GM23248 (cell line): ENCODE measurements at places on chromosomes 3 and 15.

DNA sequence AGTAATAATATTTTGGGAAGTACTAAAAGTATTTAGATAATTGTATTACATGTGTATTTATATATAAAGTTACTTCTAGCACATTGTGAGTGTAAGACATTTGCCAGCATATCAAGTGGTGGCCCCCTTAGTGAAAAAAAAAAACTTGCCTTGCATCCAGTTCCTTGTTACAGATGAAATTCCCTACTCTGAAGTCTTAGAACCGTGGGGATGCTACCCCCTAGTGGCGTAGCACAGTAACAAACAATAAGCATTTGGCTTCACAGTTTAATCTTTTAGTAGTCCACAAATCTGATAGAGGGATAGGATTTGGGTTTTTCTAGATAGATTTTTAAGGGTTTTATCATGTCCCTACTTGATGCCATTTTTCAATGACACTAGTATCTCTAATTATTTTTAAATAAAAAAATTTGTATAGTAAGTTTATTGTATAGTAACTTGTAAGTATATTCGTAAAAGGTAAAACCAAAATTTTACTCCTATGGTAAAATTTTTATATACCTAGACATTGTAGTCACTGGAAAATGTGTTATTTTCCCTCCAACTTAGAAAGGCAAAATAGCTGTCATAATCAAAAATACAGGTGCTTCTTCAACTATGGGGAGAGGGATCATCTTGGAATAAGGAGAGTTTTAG is 14.3 kb downstream of the SMC4 start:
- DNase-seq: peak; percentile 79

DNA sequence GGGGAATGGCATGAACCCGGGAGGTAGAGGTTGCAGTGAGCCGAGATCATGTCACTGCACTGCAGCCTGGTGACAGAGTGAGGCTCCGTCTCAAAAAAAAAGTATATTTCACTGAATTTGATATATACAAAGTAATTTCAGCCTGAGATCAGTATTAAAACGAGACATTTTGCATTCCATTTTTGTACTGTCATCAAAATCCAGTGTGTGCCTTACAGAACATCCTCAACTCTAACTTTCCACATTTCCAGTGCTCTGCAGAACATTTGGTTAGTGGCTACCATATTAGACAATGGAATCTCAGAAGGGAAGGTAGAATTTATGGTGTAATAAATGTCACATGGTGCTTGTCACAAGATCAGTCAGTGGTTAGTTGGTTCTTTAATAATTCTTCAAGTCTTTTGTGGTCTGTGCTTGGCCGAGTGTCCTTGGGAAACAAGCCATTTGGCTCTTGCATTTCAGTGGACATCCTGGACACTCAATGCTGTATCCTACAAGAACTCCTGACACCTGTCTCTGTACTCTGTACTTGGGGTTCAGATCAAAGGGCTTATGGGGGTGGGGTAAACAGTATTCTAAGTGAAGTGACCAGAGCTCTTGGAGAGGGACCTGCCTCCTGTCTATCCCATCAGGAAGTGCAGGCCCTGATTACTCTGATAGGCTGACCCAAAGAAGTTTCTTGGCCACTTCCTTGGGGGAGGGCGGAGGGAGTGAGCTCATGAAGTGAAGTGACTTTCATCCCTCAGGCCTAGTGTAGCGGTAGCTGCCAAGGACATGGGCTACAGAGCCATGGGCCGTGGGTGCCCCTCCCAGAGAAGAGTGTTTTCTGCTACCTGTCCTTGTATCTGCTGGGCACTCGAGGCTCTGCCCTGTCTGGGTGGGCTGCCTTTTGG is 3.7 kb downstream of the ACVR2B start:
- DNase-seq: no peak

GRCh38 chr15:61447981-61448380 is 218.9 kb upstream of the RORA start:
- no peak for DNase-seq

DNA sequence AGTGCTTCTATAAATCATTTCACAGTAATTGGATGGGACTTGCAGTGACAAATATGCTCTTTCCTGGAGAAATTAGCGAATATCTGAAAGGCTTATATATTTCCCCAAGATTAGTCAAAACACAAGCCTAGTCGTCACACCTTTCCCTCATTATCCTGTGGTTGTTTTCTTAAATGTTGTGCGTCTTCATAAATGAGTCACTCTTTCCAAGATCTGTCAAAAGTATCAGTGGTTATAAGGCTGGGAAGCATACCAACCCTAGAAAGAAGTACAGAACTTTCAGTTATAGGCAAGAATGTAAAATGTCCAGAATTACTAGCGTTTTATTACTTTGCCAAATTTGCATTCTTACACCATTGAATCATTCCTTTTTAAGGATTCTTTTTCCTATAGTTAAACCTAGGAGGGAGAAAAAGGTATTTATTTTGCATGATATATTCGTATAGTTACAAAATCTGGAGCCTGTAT is 33.6 kb downstream of the TMEM212 start:
- DNase-seq: peak; percentile 92

- DNase-seq: no peak
Observed at GRCh38 chr15:83854321-83854720, 200.4 kb downstream of the ADAMTSL3 start.

DNA sequence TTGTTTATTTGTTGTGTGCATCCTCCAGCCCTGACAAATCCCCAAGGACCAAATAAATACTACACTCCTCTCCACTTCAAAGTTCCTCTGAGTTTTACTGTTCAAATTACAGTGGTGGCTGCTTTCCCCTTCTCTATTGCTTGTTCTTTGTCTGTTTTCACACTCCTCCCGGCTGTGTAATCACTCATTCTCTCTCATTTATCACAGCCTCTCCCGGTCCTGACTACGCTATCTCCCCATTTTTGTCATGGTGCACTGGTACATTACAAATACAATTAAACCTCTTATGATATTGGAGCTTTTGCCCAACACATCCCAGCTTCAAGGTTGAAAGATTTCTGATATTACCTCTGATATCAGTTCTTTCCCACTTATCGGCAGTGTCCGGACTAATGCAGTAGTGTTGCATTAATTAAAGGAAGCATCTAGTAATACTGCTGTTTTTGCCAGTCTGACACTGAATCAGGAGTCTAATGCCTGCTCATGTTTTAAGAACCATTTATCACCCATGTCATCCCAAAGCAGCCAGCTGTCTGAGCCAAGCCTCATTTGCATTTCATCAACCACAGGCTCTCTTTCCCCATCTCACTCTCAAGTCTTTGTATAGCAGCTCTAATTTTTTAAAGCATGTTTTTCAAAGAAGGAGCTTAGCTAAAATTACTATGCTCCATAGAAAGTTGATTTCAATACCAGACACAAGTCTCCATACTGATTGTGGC is 740.5 kb downstream of the ROBO2 start:
- DNase-seq: no peak

- no peak for DNase-seq
Observed at GRCh38 chr15:80679167-80679803, 15.8 kb upstream of the ABHD17C start.

DNA sequence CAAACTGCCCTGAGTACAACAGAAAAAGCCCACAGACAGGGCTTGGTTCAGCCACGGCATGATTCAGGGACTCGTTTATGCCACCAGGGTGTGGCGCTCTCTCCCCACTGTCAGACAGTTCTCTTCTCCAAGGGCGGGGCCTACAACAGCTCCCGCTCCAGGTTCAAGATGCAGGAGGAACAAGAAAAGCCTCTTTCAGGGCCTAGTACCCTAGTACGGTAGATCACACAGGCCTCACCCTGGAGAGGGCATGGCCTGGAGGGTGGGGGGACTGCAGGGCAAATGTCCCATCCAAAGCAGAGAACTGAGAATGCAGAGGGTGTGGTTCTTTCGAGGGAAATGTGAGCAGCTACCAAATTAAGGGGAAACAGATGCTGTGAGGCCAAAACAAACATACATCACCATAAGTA is 12.0 kb downstream of the MESD start:
- peak; percentile 88 for DNase-seq

DNA sequence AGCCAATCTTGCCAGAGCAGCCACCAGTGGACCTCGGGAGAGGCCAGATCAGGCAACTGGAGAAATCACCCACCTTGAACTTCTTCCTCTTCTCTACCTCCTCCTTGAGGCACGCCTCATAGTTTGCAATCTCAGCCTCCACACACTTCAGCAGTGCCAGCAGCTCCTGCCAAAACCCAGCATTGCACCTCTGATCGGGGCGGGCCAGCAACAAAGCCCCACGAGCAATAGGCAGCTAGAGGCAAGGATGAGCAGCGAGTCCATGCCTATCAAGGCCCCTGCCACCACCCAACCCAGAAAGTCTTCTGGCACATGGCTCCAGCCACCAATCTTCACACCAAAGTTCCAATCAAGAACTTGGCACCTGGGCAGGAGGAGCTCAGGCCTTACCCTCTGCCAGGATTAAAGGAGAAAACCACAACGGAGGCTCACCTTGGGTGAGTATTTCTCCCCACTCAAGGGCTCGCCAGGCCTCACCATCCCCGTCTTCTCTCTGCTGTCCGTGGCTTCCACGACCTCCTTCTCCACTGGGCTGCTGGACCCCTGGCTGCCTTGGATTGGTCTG is 42.1 kb downstream of the SEMA3G start:
- no peak for DNase-seq

DNA sequence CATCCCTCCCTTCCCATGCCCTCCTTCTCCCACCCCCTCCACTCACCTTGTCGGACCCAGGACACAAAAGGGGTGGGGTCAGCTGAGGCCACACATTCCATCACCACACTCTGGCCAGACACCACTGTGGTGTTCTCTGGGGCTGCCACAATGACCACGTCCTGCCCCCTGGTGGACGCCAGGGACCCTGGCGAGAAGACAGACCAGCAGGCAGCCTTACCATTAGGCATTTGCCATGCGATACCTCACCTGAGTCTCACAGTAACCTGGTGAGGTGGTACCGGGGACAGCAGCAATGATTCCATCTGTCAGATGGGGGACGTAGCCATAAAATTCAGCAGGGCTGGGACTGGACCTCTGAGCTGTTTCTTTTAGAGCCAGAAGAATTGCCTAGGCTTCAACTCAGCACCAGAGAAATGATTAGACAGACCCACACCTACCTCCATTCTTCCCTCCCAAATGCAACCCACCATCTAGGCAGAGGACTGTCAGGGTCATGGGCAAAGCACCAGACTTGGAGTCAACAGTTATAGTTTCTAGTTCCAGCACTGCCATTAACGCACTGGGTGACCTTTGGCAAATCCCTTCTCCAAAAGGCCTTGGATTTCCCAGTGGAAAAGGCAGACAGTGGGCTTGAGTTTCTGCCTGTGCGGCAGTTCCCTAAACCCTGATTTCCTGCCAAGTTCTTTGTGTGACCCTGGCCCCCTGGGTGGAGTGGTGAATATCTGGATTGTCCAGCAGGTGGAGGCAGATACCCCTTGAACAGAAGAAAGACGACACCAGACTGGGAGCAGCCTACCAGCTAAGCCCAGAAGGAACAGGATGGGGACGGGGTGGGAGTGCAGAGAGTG is 21.8 kb downstream of the IGDCC4 start:
- peak; percentile 76 for DNase-seq
